ENCODE measurements at places on chromosomes 2 and 18.

DNA sequence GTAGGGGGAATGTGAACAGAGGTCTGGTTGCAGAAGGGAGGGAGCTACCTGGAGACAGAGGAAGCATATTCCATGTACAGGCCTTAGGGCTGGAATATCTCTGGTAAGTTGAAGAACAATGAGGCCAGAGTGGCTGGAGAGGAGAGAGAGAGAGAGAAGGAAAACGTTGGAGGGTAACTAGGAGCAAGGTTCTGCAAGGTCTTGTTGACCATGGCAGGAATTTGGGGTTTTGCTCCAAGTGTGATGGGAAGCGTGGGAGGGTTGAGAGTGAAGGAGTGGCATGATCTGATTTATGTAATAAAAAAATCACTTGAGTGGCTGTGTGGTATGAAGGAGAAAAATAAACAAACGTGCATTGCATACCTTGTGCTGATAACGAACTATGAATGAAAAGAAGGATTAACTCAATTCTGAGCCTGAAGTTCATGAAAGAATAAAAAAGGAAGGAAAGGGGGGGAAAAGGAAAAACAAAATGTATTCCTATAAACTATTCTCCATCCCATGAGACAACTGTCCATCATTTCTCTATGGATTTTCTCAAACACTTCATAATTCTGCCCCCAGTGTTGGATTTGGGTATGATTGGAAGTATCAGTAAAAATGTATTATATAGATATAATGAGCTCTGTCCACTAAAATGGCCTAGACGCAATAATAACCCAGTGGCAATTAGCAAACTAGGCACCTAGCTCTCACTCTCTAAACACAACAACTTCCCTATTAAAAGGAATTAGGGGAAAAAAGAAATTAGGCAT lies 59.7 kb upstream of the PMAIP1 start:
- no peak for DNase-seq

- DNase-seq = no peak
These were observed 53.1 kb downstream of the KCTD1 start for GRCh38 chr18:26495287-26495686.

- no peak for DNase-seq
These were observed 228.9 kb downstream of the RBM43 start for GRCh38 chr2:151032741-151033191.

- DNase-seq = no peak
These were observed 23.2 kb downstream of the LAMA1 start for GRCh38 chr18:7094427-7094826.

- DNase-seq = no peak
These were observed 678.8 kb downstream of the KCNJ3 start for GRCh38 chr2:155377266-155377680.

DNA sequence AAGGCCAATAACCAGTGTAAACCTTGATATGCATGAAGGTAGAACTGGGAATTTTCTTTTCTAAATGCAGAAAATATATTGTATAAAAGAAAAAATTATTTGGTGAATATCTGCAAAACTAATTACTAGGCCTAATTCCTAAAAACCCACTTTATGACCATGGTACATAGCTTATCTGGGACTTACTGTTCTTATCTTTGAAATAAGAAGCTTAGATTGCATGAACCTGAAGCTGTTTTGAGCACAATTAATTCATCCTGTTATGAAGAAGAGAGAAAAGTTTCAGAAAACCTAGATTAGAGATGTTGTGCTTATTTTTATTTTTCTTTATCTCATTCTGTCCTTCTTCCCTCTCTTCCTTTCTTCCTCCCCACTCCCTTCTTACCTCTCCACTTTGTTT lies 235.0 kb downstream of the GULP1 start:
- DNase-seq = no peak

DNA sequence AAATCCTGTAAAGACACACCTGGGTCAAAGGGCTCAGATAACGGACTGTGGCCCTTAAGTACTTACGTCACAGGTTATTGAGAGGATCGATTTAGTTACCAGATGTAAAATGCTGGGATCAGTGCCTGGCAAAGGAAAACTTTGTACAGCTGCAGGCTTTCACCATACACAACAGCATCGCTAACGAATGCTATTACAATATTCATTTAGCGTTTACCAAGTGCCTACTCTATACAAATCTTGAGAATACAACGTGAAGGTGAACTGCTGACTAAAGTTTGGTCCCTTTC lies 619 bp upstream of the MSH6 start:
- no peak for DNase-seq

DNA sequence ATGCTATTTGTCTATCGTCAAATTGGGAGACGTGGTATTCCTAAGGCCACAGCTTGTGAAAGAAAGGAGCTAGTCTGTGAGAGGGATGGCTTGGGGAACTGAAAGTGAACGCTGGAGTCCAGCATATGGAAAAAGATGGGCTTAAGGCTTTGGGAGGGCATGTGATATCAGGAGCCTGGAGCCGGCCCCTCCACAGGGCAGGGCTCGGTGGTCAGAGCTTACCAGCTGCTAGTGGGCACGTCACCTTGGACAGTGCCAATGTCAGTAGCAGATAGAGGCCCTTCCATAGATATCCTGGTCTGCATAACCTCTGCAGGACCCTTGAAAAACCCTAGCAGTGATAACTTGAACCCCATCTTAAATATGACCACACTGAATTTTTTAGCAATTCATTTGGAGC lies 259.1 kb upstream of the RAB6C start:
- no peak for DNase-seq

DNA sequence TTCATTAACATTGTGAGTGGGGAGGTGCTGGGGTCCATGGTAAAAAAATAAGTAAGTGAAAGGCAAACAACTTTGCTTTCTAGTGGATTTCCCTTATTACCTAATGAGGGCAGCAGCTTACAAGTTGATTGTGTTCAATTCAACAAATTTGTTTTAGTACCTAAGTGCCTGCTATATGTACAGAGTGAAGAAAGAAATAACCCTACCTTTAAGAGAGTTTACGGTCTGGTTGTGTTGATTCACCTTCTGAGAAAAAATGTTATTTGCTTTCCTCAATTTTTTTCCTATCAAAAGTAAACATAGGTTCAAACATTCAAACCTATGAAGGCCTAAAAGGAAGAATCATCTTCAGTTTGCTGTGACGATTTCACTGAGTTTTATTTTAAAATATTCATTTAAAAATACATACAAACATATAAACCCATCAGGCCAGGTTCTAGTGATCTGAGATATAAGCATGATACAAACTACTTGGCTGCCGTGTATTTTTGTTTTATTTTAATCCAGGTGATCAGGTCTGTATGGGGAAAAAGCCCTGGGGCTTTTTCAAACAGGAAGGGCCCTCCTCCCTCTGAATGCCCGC lies 1.5 kb upstream of the SPTBN1 start:
- no peak for DNase-seq

All from activated T-cell treated with anti-CD3 and anti-CD28 coated beads, Interleukin-2, amount 50 U/mL, for 4 hours (primary cell).